Activated CD8-positive, alpha-beta memory T cell treated with anti-CD3 and anti-CD28 coated beads for 1 hour (primary cell): ENCODE measurements at places on chromosomes 1 and 21.

GRCh38 chr1:6427441-6428390 lies 3.1 kb downstream of the ESPN start:
- DNase-seq: no peak

DNA sequence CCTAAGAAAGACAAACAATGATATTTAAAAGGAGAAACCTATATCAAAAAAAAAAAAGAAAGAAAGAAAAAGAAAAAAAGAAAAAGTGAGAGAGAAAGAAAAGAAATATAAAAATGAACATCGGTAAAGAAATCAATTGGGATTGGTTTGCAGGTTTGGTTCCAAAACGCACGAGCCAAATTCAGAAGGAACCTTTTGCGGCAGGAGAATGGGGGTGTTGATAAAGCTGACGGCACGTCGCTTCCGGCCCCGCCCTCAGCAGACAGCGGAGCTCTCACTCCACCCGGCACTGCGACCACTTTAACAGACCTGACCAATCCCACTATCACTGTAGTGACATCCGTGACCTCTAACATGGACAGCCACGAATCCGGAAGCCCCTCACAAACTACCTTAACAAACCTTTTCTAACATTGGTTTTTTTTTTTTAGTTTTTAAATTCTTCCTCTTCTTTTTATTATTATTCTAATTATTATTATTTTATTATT lies 11.7 kb downstream of the LHX9 start:
- DNase-seq: no peak

DNA sequence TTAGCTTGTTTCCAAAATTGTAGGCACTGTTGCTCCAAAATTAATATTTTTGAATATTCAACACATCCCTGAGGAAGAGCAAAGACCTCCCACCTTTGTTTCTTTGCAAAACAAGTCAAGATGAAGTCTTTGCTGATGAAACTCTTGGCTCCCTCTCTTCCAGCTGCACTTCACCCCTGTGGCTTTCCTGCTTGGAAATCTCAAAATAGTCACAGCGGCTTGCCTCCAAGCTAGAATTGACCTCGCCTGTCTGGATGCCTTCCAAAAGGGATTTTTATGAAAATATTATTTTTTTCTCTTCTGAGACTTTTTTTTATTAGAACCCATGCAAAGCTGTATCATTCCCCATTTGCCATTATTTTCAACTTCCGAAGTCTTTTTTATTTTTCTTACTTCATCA lies 71.1 kb upstream of the MROH9 start:
- no peak for DNase-seq

DNA sequence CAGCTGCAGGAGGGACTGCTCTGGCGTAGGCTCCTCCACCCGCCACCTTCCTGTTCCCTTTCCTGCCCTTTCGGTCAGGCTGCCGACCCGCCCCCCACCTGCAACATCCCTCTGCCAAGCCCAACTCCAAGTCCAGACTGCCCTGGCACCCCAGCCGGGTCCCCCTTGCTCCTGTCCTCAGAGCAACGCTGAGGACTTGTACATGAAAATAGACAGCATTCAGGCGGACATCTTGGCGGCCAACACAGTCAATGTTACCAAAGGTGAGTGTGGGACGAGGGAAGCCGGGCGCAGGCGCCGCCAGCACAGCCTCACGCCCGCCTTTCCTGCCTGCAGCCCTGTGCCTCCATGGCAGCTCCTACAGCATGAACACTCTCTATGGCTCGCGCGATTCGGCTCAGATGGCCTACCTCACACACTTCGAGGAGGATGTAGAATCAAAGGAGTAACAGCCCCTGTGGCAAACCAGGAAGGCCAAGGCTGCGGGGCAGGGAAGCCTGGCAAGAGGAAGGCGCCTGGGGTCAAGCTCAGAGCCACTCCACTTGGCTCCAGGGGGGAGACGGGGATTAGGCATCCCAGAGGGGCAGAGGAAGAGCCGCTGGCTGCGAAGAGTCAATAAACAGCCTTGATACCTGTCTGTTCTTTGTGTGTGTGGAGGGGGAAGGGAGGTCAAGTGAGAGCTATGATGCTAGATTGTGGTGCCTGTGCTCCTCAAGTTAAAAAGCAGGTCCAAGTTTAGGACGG lies 5.8 kb downstream of the RNU5D-1 start:
- DNase-seq: no peak

GRCh38 chr1:27356619-27357280 lies 10.0 kb downstream of the MAP3K6 start:
- DNase-seq: no peak

GRCh38 chr1:171913385-171913784 lies 72.1 kb downstream of the DNM3 start:
- no peak for DNase-seq

GRCh38 chr1:161929137-161929536 lies 94.5 kb downstream of the OLFML2B start:
- no peak for DNase-seq

- DNase-seq: no peak
These were observed 16.6 kb downstream of the MYOG start for GRCh38 chr1:203069030-203069747.

DNA sequence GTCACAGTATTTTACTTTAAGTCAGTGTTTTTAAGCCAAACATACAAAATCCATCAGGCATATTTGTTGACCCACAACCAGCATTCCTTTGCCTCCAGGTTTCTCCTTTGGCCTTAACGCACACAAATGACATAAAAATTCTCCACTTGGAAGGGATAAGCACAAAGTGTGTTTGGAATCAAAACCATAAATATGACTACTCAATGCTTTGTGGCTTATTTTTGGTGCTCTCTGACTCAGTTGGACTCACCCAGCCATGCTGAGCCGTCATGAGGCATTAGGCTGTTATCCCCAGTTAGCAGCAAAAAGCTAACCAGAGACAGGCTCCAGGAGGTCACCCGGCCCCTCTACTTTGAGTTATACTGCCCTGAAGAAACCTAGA lies 948 bp downstream of the PRUNE1 start:
- DNase-seq: no peak

GRCh38 chr1:39132505-39133339 lies 71.8 kb upstream of the MACF1 start:
- DNase-seq: no peak

GRCh38 chr21:25994758-25995163 lies 175.8 kb downstream of the APP start:
- no peak for DNase-seq

DNA sequence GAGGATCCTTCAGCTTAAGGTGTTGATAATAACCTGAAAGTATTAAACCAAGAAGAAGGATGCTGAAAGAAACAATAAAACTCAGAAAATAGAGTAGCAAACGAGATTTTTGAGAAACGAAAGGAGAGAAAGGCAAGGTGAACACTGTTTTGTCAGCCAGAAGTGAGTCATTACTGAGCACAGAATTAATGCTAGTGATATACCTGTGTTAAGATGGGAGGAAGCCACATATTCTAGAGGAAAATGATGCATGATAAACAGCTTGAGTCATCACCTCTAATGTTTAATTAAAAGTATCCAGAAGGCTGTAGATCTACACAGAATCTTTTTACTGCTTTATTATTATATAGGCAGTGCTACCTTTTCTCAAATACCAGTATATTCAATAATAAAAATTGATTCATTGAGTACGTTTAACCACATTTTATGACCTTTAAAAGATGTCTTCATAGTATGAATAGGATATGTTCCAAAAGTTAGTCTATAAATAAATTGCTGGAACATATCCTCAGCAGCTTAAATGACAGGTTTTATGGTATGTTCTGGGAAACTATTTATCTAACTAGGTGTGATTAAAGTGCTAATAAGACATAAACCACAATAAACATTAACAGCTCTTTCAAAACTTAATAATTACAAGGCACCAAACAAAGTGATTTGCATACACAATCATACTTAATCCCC lies 10.3 kb downstream of the SH3GLB1 start:
- DNase-seq: no peak

GRCh38 chr21:43934116-43934515 lies 69.1 kb downstream of the AGPAT3 start:
- DNase-seq: no peak

DNA sequence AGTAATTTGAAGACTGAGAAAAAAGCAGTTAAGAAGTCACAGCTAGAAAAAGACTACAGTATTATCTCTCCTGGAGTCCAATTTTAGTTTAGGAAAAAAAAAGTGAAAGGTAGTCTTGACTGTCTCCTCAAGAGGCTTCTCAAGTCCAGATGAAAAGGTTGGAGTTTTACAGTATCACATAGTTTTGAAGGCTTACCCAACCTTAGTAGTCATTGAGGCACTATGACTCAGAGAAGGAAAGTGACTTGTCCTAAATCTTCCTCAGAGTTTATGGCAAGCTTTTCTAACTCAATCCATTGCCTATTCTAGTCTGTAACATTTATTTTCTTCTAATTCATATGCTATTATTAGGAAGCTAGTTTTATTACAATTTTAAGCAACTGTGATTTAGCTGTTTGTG lies 174.9 kb downstream of the DPYD start:
- no peak for DNase-seq

- DNase-seq: no peak
These were observed 1.9 kb downstream of the ANKRD34A start for GRCh38 chr1:145962157-145963102.

DNA sequence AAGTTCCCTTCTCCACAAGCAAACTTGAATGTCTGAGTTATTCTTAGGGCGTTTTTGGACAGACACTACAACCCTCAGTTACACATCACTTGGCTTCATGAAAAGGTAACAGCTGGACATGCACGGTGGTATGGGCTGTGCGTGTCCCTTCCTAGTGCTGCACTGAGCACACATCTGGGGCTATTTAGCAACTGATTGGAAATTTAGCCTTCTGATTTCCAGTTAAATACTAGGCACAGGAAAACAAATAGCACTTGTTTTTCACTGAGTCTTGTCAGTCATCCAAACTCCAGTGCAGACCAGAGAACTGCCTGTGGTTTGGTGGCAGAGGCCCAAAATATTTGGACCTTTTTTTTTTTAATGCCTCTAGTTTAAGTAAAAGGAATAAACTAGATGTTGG lies 134.7 kb downstream of the TGFBR3 start:
- no peak for DNase-seq

GRCh38 chr1:3348196-3348865 lies 106.1 kb upstream of the ARHGEF16 start:
- DNase-seq: no peak

GRCh38 chr1:234608911-234609690 lies 877 bp downstream of the IRF2BP2 start:
- no peak for DNase-seq

DNA sequence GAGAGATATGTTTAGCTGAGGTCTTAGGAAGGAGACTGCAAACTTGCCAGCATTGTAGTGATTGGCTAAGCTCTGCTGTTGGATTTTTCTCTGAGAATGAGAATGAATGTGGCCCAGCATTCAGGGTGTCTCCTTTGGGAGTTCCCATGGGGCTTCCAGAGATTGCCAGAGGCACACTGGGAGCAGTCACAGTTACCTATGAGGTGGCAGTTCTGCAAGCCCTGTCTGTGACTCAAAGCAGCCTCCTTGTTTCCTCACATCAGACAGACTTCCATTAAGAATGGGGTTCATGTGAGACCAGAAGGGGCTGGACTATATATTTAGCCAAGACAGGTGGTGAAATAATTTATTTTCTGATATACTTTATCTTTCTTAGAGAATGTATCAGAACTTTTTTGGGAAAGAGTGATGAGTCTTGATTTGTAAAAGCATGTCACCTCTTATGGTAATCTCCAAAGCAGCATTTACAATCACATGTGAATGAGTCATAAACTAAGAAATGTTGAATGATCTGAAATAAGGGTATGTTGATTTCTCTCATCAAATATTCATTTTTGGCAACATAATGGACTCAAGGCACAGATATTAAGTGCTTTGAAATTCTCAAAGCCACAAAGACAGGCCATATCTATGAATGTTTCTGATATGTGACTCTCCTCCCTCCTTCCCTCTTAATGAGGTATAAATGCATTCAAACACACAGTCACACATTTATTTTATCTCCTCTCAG lies 9.5 kb upstream of the SLC19A2 start:
- DNase-seq: no peak

- DNase-seq: no peak
These were observed 24.6 kb upstream of the B3GALT2 start for GRCh38 chr1:193210996-193211395.

- no peak for DNase-seq
These were observed 96.0 kb upstream of the BTG3 start for GRCh38 chr21:17708522-17709265.

- no peak for DNase-seq
These were observed 80.7 kb downstream of the NID1 start for GRCh38 chr1:235984041-235984825.

DNA sequence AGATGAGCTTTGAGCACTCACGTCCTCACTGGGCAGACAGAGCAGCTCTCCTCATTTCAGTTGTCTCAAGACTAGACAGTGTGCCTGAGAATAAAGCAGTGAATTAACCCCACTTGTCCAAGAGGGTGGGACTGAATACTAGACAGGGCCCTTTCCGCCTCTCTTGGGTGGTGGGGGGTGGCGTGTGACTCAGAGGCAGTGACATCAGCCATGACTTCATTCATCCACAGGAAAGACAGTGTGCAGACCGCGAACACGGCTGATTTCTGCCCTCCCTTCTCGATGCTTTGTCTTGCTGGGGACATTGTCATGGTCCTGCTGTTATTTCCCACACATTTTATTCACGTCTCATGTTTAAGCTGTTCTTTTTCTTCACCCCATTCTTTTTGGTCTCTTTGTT lies 64.9 kb downstream of the FGGY start:
- DNase-seq: no peak

DNA sequence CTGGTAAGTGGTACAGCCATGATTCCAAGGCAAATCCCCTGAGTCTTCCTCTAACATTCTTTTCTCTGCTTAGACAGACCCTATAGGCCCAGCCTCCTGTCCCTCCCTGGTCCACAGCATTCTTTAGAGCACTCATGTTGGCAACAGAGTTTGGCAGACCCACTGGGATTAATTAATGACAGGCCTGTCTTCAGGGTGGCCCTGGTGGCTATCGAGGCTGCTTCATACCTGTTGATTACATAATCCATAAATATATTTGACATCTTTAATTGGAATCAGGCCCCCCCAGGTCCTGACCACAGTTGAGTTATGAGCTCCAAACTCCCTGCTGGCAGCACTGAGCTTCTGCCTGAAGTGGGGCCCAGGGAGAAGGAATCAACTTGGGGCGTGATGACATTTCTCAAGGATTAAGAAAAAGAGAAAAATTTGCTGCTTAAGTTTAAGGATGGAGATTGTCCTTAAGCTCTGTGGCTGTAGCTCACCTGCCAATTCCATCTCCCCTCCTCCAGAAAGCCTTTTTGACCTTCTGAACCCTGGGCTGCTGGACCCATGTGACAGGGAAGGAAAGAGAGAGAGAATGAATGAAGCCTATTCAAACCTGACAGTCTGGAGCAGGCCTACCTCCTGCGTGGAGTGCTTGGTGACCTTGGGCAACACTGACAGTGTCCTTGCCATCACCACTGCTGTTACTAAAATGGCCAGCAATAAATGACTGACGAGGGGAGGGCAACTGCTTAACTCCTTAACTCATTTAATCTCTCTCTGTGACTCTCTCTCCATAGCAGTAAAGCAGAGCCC lies 156.6 kb downstream of the TRABD2B start:
- no peak for DNase-seq

- peak; percentile 55 for DNase-seq
These were observed 34.8 kb upstream of the ZBTB40 start for GRCh38 chr1:22416555-22417454.
